ENCODE measurements at places on chromosomes 13 and 19.
A peak's percentile ranks its signal among the peaks of the same experiment; 100 is the strongest.

GRCh38 chr13:75489502-75490263 is 7.7 kb upstream of the TBC1D4 start:
- DNase-seq, result peak; percentile 67

DNA sequence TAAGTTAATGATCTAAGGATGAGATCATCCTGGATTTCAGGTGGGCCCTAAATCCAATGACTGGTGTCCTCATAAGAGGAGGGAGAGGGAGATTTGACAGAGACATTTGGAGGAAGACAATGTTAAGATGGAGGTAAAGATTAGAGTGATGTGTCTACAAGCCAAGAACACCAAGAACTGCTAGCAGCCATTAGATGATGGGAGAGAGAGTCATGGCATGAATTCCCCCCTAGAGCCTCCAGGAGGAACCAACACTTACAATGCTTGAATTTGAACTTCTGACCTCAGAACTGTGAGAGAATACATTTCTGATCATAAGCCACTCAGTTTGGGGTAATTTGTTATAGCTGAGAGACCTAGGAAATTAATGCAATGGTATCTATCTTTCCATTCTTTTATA is 68.1 kb upstream of the RFXAP start:
- DNase-seq, result no peak

DNA sequence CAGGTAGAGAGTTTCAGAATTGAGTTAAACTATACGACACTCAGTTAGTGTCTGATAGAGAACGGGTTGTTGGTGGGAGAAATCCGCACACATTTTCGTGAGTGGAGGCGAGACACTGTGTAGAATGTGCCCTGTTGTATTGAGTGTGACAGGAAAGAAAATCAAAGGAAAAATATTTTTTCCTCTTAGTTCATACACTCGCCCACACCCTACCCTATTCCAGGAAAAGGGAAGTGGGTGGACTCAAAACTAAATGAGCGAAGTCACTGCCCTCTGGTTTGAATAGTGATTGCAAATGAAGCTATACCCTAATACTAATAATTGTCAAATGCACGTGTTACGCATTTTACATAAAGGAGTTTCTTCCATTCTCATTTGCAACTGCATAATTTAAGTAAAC is 2.0 kb downstream of the ZNF347 start:
- DNase-seq, result no peak

DNA sequence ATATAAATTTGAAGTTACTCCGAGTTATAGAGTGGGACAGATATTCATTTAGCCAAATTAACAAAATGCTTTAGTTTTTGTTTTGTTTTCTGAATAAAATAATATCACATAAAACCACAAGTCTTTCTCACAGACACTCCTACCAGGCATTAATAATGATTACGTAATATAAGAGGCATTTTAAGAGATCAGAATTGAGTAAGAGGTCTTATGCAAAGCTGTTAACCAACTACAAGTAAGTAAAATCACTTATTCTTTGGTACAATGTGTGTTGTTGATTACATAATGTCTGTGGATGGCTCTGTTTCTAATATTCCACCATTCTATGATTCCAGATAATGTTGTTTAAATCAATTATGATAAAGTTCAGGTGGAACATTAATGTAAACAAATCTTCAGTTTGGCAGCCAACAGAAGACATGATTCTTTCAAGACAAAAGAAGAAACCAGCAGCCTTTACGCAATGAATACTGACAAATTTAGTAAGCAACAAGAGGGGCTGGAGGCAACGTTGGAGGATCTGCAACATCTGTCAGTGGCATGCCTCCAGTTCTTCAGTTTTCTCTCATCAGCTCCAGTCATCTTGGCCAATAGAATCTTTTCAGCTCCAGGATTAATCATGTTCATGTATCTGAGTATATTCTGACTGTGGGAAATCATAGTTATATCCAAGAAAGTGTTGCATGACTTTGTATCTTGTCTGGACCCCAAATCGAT is 403.8 kb downstream of the SLITRK5 start:
- no peak for DNase-seq

DNA sequence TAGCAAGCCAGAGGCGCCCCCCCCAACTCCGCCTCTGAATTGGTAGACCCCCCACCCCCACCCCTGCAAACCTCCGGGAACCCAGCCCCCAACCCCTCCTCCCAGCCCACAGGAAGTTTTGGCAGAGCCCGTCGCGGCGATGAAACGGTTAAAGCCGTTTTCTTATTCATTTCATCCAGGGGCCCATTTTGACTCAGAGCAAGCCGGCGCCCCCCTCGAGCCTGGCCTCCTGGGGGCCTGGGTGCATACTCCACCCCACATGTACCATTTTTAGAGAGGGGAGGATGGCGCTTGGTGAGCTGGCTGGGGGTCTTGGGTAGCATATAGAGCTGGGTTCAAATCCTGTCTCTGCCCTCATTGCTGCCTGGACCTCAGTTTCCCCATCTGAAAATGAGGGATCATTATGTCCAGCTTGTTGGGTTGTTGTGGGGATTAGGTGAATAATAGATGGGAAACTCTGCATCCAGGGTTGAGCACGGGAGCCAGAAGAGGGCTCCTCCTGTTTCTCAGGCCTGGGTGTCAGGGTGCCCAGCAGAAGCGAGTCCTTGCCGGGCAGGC is 7.9 kb upstream of the JUNB start:
- DNase-seq, result no peak

DNA sequence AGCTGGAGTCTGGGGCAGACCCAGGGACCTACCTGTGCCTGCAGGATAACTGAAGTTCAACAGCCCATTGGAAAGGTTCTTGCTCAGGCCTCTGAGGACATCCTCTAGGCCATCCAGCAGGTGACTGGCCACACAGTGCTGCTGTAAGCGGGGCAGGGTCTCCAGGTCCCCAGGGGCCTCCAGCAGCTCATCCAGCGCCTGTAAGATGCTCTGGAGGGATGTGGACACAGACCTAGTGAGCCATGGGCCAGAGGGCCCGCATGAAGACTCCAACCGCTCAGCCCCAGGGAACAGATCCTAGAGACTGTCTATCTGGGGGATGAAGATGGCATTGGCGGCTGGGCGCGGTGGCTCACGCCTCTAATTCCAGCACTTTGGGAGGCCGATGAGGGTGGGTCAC is 14.0 kb downstream of the ADGRE2 start:
- no peak for DNase-seq

DNA sequence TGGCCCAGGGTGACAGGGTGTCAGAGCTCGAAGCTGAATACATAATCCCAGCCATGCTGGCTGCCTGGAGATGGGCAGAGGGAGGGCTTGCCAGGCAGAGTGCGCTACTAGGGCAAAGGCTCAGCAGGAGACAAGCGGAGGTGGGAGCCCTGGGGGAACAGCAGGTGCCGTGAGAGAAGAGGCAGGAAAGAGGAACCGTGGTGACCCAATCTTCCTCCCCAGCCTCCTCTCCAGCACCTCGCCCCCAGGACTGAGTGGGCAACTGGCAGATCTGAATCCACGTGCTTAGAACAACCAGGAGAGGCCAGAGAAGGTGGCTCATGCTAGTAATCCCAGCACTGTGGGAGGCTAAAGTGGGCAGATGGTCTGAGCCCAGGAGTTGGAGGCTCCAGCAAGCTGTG is 11.0 kb upstream of the CCL25 start:
- DNase-seq, result no peak

- no peak for DNase-seq
Observed at GRCh38 chr19:2989236-2989946, 12.0 kb downstream of the TLE6 start.

DNA sequence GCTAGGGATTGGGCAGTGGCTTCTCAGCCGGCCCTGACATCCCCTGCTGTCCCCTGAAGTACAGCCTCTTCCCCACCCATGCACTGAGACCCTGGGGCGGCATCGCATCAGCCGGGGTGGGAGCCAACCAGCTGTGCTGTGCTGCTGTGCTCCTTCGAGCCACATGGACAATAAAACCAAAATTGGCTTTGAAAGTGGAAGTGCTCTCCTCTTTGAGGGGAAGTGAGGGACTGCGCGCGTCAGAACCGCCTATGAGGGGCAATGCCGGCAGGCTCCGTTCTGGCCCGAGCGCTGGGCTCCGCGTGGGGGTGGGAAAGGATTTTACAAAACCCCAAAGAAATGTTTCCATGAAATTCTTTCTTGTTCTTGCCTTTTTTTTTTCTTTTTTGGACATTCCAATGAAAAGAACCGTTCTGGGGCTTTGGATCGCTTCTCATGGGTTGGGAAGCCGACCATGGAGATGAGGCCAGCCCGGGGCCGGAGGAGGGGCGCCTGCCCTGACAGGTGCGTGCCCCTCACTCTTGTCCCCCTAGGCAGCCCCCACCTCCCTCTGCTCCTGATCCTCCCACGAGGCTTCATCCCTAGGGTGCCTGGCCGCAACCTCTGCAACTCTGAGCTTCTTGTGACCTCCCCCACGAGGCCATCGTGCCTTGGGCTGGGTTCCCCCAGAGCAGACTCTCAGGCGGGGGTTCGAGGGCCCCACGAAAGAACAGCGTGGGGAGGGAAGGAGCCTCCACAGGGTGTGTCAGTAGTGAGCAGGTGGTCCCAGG is 22.6 kb downstream of the KLHL26 start:
- DNase-seq, result no peak

DNA sequence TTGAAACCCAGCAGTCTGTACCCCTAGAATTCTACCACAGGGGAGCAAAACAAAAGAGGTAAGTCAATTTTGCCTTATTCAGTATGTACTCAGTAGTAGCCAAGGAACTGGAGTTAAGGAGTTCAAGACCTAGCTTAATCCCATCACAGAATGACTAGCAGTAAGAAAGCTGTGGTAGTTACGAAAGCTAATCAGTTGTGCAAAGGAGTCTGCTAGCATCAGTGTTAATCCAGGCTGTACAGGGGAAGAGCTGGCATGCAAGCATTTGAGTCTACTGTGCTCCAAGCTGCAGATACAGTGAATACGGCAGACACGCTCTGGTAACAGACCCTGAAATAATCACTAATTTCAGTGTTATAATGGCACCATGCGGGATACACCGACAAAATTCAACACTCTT is 4.7 kb downstream of the DNMT1 start:
- no peak for DNase-seq

DNA sequence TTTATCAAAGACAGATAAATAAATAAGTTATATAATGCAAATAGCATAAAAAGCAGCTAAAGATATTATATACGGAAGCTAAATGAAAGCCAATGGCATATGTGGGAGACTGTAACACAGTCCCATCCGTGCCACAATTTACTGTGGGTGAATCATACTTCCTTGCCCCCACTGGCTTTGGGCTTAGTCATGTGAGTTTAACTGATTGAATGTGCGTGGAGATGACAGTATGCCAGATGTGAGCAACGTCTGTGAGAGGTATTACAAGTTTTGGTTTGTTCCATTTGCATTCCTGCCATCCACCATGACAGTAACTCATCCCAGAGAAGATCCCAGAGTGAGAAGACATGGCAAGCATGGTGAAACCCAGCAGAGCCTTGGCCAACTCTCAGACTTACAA is 340.0 kb downstream of the SUCLA2 start:
- DNase-seq, result peak; percentile 83

DNA sequence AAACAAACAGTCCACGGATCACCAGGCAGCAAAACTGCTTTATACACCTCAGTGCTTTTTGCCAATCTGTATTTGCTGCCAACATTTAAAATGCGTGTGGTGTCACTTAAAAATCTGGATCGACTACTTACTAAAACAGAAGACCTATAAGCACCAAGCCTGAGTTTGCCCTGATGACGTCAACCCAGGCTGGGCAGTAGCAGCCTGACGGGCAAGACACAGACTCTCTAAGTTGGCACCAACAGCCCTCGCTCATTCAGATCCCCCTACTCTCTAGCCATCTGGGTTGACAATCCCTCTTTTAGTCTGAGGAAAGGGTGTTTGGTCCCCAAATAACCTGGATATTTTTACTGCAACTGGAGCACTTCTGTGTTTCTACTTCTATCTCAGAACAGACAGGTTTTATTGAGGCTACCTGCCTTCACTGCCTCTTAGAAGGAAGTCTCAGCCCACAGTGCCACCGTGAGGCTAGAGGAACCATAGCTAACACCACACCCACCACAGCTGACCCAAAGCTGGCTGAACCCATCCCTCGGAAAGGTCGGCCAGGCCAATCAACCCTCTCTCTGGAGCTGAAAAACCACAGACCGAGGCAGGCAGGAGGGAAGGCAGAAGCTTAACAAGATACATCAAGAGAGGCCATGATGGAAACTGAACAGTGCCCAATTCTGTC is 6.9 kb downstream of the SUGP2 start:
- no peak for DNase-seq

- DNase-seq, result no peak
Observed at GRCh38 chr13:75426421-75426820, 55.5 kb downstream of the TBC1D4 start.

Measured in astrocyte of the spinal cord (primary cell).